Effector memory CD4-positive, alpha-beta T cell (primary cell): ENCODE measurements at places on chromosomes 4 and X.

GRCh38 chr4:88908003-88908402 lies 149.0 kb downstream of the FAM13A start:
- H3K27me3 ChIP-seq: no peaks in the 10 kb centered on the region
- H3K4me1 ChIP-seq: no peaks in the 10 kb centered on the region
- H3K4me3 ChIP-seq: no peak overlapping the region
- no peak for DNase-seq
- H3K36me3 ChIP-seq: no peaks in the 10 kb centered on the region

GRCh38 chr4:48331577-48332330 lies 9.6 kb upstream of the SLAIN2 start:
- no peaks in the 10 kb centered on the region for H3K4me1 ChIP-seq
- H3K36me3 ChIP-seq: no peaks in the 10 kb centered on the region
- H3K4me3 ChIP-seq: no peak overlapping the region
- no peak for DNase-seq

- no peak overlapping the region for H3K4me3 ChIP-seq
- H3K27me3 ChIP-seq: no peaks in the 10 kb centered on the region
- no peak for DNase-seq
- peaks cover 5% of the 10 kb centered on the region for H3K4me1 ChIP-seq
- H3K27ac ChIP-seq: no peak overlapping the region
These were observed 3.0 kb upstream of the ZFP92 start for GRCh38 chrX:153408221-153408721.

GRCh38 chr4:25856756-25857155 lies 6.0 kb downstream of the SEL1L3 start:
- H3K27ac ChIP-seq: peak overlapping the region; percentile 29
- H3K4me1 ChIP-seq: peaks cover 46% of the 10 kb centered on the region
- no peak overlapping the region for H3K4me3 ChIP-seq
- H3K36me3 ChIP-seq: no peaks in the 10 kb centered on the region

DNA sequence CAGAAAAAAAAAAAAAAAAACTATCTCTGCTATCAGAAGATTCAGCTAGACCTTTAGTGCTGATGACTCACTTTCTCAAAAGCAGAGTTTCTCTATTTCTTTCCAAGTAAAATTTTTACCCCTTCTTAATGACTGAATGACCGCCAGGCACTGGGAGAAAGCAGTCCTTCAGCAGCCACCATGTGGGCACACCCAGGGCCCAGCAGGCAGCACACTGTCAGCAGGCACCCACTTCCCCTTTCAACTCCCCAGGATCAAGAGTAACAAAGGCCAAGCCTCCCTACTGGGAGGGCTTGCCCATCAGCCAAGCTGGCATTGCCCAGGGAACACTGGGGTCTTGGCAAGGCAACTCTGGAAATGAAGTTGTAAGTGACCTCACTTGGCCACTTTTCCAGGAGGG lies 201.9 kb upstream of the MAMLD1 start:
- no peaks in the 10 kb centered on the region for H3K4me1 ChIP-seq
- H3K27me3 ChIP-seq: no peaks in the 10 kb centered on the region
- no peak for DNase-seq
- H3K36me3 ChIP-seq: no peaks in the 10 kb centered on the region

- H3K27ac ChIP-seq: no peak overlapping the region
- peaks cover 25% of the 10 kb centered on the region for H3K27me3 ChIP-seq
- peak overlapping the region; percentile 52 for H3K4me3 ChIP-seq
- H3K4me1 ChIP-seq: peaks cover 2% of the 10 kb centered on the region
- DNase-seq: no peak
- no peaks in the 10 kb centered on the region for H3K36me3 ChIP-seq
These were observed 905 bp downstream of the NSUN7 start for GRCh38 chr4:40750461-40751258.

GRCh38 chr4:86564795-86565194 lies 29.3 kb upstream of the PTPN13 start:
- no peak for DNase-seq
- no peaks in the 10 kb centered on the region for H3K4me1 ChIP-seq
- H3K4me3 ChIP-seq: no peak overlapping the region
- H3K27ac ChIP-seq: no peak overlapping the region

DNA sequence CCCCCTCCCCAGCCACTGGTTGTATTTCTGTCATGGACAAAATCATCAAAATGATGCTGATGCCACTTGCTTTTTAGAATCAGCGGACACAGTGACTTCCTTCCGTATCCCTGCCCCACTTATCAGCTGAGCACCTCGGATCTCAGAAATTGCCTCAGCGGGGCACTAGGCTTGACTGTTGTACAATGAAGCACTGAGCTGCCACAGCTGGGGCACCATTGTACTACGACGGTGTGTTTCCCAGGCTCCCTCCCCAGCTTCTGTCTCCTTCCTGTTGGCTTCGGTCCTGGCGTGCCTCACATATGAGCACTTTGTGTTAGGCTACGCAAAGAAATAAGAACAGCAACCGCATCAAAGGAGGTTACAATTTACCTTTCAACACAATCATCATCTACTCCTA lies 82.4 kb downstream of the F11 start:
- no peak overlapping the region for H3K27ac ChIP-seq
- H3K4me3 ChIP-seq: no peak overlapping the region
- no peak for DNase-seq
- H3K36me3 ChIP-seq: no peaks in the 10 kb centered on the region
- H3K4me1 ChIP-seq: no peaks in the 10 kb centered on the region

DNA sequence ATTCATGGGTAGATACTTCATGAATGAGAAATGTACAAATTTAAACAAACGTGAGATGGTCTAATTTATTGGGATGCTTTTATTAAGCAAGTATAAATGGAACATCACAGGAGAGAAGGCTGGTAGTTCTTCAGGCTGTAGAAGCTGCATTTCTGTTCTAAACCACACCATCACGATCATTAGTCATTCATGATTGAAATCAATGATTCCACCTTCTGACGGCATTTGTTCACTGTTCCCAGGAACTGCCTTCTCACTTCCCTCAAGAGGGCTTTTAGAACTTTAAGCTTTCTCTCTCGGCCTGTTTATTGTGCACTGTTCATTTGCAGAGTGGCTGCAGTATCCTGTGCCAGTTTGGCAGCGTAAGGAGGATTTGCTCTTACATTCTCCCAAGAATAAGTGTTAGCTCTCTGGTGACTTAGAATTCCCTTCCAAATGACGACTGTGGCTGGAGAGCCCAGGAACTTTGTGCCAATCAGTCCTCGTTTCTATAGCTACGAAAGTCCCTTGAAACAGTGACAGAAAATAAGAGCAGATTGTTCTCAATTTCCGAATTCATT lies 54.7 kb downstream of the MFAP3L start:
- no peak overlapping the region for H3K27ac ChIP-seq
- H3K4me1 ChIP-seq: no peaks in the 10 kb centered on the region
- no peaks in the 10 kb centered on the region for H3K27me3 ChIP-seq
- no peak for DNase-seq

DNA sequence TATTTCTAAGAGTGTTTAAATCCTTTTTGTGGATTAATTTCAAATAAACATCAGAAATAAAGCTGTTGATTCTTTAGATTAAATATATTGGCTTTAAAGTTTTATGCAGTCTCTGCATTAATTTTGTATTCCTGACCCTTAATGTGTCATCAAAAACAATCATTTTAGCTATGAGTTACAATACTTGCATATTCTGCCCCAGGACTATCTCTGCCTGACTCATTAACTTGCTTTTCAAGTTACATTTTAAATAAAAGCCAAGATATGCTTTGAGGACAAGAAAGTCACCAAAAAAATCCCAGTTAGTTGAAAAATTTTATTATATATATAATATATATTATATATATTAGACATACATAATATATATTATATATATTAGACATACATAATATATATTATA lies 208.7 kb downstream of the ADGRL3 start:
- H3K4me1 ChIP-seq: no peaks in the 10 kb centered on the region
- H3K27ac ChIP-seq: no peak overlapping the region
- no peaks in the 10 kb centered on the region for H3K27me3 ChIP-seq
- H3K36me3 ChIP-seq: no peaks in the 10 kb centered on the region
- H3K4me3 ChIP-seq: no peak overlapping the region

DNA sequence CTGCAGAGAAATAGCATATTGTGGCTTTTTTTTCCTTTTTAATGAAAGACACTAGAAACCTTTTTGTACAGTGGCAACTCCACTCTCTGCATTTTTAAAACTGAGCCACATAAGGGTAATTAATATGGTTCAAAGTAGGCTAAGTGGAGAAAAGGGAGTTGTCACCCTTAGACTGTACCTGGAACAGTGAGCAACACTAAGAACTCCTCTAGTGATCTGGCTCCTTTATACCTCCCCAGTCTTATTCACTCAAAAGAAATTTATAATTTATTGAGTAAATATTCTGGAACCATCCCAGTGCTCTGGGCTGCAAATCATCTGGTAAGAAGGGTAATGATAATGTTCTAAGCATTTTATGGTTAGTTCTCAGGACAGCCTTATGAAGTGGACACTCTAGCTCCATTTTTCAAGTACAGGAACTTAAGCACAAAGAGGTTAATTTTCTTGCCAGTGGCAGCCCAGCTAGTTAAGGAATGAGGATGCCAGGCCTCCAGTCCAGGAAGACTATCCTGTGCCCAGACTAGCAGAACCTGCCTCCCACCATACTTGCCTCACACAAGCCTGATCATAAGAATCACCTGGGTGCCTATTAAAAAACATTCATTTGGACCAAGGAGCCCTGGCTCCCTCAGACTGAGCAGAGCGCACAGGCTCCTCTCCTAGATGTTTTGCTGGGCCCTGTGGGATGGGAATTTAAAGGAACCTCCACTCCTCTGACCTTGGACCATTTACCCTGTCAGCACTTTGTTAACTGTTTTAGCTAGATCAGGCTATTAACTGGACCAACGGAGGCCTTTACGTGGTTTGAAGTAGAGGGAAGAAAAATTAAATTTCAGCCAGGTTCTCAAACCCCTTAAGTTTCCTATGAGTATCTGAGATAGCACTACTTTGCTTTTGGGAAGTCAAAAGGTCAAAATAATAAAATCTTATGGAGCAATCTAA lies 102.6 kb downstream of the PDE5A start:
- H3K4me3 ChIP-seq: no peak overlapping the region
- DNase-seq: no peak
- no peak overlapping the region for H3K27ac ChIP-seq
- H3K4me1 ChIP-seq: no peaks in the 10 kb centered on the region
- H3K27me3 ChIP-seq: no peaks in the 10 kb centered on the region

DNA sequence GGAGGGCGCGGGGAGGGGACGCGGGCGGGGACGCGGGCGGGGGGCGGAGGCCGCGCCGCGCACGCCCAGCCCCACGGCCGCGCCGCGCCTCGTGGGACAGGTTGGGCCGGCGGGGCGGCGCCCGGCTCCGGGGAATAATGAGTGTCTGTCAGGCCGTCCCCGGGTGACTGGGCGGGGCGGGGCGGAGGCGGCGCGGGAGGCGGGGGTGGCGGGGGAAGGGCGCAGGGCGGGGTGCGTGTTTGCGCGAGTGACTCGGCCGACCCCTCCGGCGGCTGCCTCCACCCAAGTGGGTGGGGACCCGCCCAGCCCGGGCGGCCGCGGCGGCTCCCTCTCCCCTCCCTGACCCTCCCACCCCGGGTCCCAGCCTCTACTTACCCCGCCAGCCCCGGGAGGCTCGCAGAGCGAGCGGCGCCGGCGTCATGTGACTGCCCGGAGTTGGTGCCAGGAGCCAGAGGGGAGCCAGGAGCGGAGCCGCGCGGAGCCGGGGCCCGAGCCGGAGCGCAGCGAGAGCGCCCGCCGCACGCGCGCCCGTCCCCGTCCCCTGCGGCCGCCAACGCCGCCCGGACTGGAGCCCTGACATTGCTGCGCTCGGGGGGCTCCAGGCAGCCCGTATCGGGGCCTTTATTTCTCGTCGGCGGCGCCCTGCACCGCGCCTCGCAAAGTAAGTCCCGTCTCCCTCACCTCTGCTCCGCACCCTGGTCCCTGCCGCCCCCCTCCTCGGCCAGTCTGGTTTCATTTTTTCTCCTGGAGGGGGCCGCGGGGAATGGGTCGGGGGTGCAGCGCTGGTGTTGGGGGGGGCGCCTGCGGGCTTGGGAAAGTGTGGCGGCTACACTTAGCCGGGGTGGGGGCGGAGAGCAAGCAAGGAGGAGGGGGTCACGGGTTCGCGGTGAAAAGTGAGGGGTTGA lies at the start of gene KLF3:
Gene KLF3, plus strand, starts transcription at position 399 of the 905 bp plus-strand sequence. CDS start 16,427 bp downstream, outside the sequence.
- peaks cover 18% of the 10 kb centered on the region for H3K4me1 ChIP-seq
- peak within 1 kb of the TSS; percentile 90 for H3K27ac ChIP-seq
- DNase-seq: peak; percentile 92
- H3K4me3 ChIP-seq: peak within 1 kb of the TSS; percentile 88
- H3K36me3 ChIP-seq: no peaks in the 10 kb centered on the region
- no peaks in the 10 kb centered on the region for H3K27me3 ChIP-seq

- no peak within 1 kb of the TSS for H3K27ac ChIP-seq
- peaks cover 3% of the 10 kb centered on the region for H3K27me3 ChIP-seq
- DNase-seq: no peak
- no peaks in the 10 kb centered on the region for H3K36me3 ChIP-seq
- H3K4me1 ChIP-seq: no peaks in the 10 kb centered on the region
These were observed at the start of gene LRCH2 for GRCh38 chrX:115233497-115234455. Gene LRCH2, minus strand, starts transcription at chrX:115234096. Its CDS starts 55 bp downstream, at chrX:115234041.

- no peak overlapping the region for H3K27ac ChIP-seq
- H3K36me3 ChIP-seq: no peaks in the 10 kb centered on the region
- H3K27me3 ChIP-seq: no peaks in the 10 kb centered on the region
- no peak overlapping the region for H3K4me3 ChIP-seq
- H3K4me1 ChIP-seq: no peaks in the 10 kb centered on the region
These were observed 15.0 kb downstream of the BST1 start for GRCh38 chr4:15717657-15718416.

- H3K36me3 ChIP-seq: no peaks in the 10 kb centered on the region
- no peak overlapping the region for H3K27ac ChIP-seq
- H3K4me1 ChIP-seq: no peaks in the 10 kb centered on the region
- DNase-seq: no peak
- no peak overlapping the region for H3K4me3 ChIP-seq
- H3K27me3 ChIP-seq: no peaks in the 10 kb centered on the region
These were observed 60.2 kb downstream of the HMGB2 start for GRCh38 chr4:173273941-173274340.

DNA sequence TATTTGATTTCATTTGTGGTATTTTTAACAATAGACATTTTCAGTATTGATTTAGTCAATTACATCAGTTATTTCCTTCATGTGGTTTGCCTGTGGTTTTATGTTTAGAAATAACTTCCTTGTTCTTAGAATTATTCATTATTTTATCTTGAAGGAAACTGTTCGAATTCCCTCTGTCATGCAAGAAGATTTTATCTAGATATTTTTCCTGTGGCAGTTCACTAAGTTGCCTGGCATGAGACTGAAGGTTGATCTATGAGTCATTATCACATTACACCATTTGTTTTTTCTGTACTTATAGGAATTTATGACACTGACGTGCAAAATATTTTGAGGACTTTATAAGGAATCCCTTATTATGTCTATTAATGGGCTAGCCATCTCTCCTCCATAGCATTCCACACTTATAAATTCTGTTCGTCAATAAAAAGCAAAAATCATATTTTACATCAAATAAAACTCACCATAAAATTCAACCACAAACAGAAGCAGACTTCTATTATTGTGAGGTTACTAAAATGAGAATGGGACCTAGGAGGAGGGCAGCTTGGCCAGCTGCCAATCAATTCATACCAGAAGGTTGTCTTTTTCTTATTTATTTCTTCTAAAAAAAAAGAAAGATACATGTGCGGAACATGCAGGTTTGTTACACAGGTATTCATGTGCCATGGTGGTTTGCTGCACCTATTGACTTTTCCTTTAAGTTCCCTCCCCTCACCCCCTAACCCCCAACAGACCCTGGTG lies 179.0 kb downstream of the KCNIP4 start:
- H3K4me3 ChIP-seq: no peak overlapping the region
- no peak overlapping the region for H3K27ac ChIP-seq
- no peaks in the 10 kb centered on the region for H3K36me3 ChIP-seq
- no peaks in the 10 kb centered on the region for H3K27me3 ChIP-seq
- no peaks in the 10 kb centered on the region for H3K4me1 ChIP-seq
- DNase-seq: no peak

GRCh38 chrX:68647156-68647957 lies at the start of gene STARD8:
Gene STARD8, plus strand, starts transcription at chrX:68647666. Its CDS starts 217 bp downstream, at chrX:68647883.
- DNase-seq: no peak
- no peak within 1 kb of the TSS for H3K4me3 ChIP-seq
- H3K4me1 ChIP-seq: no peaks in the 10 kb centered on the region
- H3K36me3 ChIP-seq: no peaks in the 10 kb centered on the region
- no peaks in the 10 kb centered on the region for H3K27me3 ChIP-seq
